ENCODE measurements at places on chromosomes 1 and 21.

- no peaks in the 10 kb centered on the region for H3K4me1 ChIP-seq
- H3K27me3 ChIP-seq: no peaks in the 10 kb centered on the region
- no peak overlapping the region for H3K4me3 ChIP-seq
- no peak overlapping the region for H3K27ac ChIP-seq
- no peaks in the 10 kb centered on the region for H3K36me3 ChIP-seq
These were observed 953.1 kb upstream of the ADGRL4 start for GRCh38 chr1:79959635-79960034.

DNA sequence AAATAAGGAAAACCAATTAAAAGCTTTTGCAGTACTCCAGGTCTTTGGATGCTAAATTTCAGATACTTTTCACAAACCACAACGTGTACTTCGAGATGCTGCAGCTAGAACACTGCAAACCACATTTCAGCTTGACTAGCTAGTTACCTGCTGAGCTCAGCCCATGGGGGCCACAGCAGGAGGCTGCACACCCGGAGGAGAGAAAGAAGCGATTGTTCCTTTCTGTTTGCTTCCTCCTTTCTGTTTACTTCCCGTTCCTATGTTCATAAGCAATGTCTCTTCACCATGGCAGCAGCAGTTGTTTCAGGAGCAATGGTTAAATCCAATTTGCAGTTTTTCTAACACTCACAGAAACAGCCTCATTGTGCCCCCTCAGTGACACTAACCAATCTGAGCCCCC, 225.6 kb upstream of the FGGY start:
- no peaks in the 10 kb centered on the region for H3K27me3 ChIP-seq
- no peaks in the 10 kb centered on the region for H3K36me3 ChIP-seq

- no peaks in the 10 kb centered on the region for H3K4me1 ChIP-seq
- no peaks in the 10 kb centered on the region for H3K36me3 ChIP-seq
- H3K27me3 ChIP-seq: no peaks in the 10 kb centered on the region
- no peak for DNase-seq
- no peak overlapping the region for H3K27ac ChIP-seq
These were observed 186.0 kb upstream of the OLFM3 start for GRCh38 chr1:102182603-102183260.

- H3K4me3 ChIP-seq: no peak overlapping the region
- H3K4me1 ChIP-seq: no peaks in the 10 kb centered on the region
- H3K27ac ChIP-seq: no peak overlapping the region
- peaks cover 26% of the 10 kb centered on the region for H3K27me3 ChIP-seq
These were observed 3.5 kb downstream of the CRNN start for GRCh38 chr1:152410599-152410998.

DNA sequence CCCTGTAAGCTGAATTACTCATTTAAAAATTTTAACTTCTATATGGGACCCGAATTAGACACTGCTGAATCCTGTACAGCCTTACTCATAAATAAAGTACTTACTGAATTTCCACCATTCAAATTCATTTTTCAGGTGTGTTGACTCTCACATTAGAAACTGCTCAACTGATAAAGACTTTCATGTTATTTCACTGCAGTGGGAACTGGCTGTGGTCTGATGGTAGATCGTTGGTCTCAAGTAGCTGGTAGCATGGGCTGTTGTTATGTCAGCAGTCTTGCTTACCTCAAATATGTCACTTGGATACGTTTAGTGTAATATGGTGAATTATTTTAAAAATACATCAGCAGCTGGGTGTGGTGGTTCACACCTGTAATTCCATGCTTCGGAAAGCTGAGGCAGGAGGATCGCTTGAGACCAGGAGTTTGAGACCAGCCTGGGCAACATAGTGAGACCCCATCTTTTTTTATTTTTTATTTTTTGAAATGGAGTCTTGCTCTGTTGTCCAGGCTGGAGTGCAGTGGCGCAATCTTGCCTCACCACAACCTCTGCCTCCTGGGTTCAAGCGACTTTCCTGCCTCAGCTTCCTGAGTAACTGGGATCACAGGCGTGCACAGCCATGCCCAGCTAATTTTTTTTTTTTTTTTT, 10.4 kb downstream of the DEGS1 start:
- H3K27ac ChIP-seq: peak overlapping the region; percentile 24
- no peaks in the 10 kb centered on the region for H3K27me3 ChIP-seq
- H3K4me1 ChIP-seq: peaks cover 34% of the 10 kb centered on the region
- H3K36me3 ChIP-seq: peaks cover 51% of the 10 kb centered on the region
- DNase-seq: no peak

DNA sequence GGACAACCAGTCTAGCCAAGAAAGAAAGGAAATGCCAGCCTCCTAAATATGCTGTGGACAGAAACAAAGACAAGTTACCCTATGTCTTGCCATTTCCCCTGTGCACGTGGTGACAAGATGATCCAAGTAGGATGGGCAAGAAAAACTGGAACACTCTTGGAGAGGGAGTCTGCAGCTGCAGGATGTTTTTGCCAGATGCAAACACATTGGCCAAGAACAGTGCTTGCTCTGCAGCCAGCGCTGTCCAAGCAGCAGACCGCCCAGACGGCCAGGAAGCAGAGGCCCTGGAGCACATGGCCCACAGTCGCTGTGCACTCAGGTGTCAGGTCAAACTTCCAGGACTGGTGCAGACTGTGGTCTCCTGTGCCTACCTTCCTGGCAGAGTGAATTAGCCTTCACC, 189.3 kb downstream of the SLC35F3 start:
- H3K27me3 ChIP-seq: peaks cover 8% of the 10 kb centered on the region
- no peak overlapping the region for H3K4me3 ChIP-seq
- H3K36me3 ChIP-seq: no peaks in the 10 kb centered on the region
- no peak overlapping the region for H3K27ac ChIP-seq
- no peak for DNase-seq

DNA sequence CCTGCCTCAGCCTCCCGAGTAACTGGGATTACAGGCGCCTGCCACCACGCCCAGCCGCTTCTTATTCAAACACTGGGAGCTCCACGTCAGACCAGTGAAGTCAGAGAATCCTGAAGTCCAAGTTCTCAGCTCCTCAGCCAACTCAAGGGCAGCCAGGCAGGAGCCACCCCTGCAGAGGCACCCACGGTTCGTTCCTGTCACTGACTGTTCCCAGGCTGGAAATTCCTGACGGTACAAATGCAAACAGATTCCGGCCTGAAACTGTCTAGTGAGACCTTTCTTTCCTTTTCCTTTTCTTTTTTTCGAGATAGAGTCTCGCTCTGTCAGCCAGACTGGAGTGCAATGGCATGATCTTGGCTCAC, 11.7 kb downstream of the SLC35E2B start:
- H3K4me3 ChIP-seq: no peak overlapping the region
- no peak for DNase-seq
- H3K27ac ChIP-seq: no peak overlapping the region
- peaks cover 26% of the 10 kb centered on the region for H3K36me3 ChIP-seq

- no peaks in the 10 kb centered on the region for H3K4me1 ChIP-seq
- no peak for DNase-seq
- no peaks in the 10 kb centered on the region for H3K27me3 ChIP-seq
- no peaks in the 10 kb centered on the region for H3K36me3 ChIP-seq
- H3K4me3 ChIP-seq: no peak overlapping the region
These were observed 246.7 kb downstream of the HMCN1 start for GRCh38 chr1:185980891-185981290.

DNA sequence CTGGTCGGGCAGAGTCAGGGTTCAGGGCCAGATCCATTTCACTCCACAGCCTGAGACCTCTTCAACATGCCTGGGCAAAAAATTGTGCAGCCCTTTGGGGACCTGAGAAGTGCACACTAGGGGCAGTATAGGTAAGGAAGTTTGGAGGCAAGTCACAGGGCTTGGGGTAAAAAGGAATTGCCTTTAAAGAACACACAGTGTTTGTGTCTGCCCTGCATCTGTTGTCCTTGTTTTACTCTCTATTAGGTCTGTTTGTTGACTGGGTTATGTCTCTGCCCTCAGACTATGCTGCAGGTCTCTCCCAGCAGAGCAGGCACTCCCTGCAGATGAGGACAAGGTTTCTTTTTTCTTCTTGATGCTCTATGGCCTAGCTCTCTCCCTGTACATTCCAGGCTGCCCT, 22.0 kb downstream of the LDLRAD2 start:
- H3K27me3 ChIP-seq: no peaks in the 10 kb centered on the region
- H3K27ac ChIP-seq: no peak overlapping the region
- peaks cover 26% of the 10 kb centered on the region for H3K36me3 ChIP-seq
- H3K4me1 ChIP-seq: no peaks in the 10 kb centered on the region
- no peak for DNase-seq

DNA sequence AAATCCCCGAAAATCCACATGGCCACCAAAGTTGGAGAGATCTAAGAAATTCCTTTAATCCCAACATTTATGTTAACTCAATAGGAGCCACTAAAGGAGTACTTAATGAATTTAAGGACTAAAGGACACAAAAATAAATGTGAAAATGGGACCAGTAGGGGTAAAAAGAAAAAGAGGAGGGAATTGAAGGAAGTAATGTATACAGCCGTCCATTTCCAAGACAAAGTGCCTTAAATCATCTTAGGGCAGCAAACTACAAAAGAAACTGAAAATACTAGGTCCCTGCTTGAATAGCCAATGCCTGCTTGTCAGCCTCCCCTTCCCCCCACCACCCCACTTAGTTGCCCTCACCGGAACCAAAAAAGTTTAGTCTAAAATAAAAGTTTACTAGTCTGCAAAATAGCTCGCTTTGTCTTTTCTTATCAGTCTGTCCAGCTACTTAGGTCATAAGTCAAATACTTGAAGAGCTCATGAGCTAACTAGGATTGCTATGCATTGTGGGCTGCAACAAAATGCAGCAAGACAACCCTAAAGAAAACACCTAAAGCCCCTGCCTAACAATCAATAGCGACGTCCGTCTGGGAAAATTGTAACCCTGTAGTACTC, 66.3 kb upstream of the TLR5 start:
- DNase-seq: no peak
- H3K36me3 ChIP-seq: no peaks in the 10 kb centered on the region
- H3K27ac ChIP-seq: no peak overlapping the region
- no peaks in the 10 kb centered on the region for H3K4me1 ChIP-seq

- no peak overlapping the region for H3K27ac ChIP-seq
- DNase-seq: no peak
- no peaks in the 10 kb centered on the region for H3K36me3 ChIP-seq
- no peaks in the 10 kb centered on the region for H3K27me3 ChIP-seq
- no peaks in the 10 kb centered on the region for H3K4me1 ChIP-seq
These were observed 1.6 kb upstream of the RAB7B start for GRCh38 chr1:206004826-206005225.

GRCh38 chr1:41396084-41396483, 34.9 kb downstream of the FOXO6 start:
- peaks cover 32% of the 10 kb centered on the region for H3K27me3 ChIP-seq
- no peak overlapping the region for H3K27ac ChIP-seq
- no peak for DNase-seq
- no peaks in the 10 kb centered on the region for H3K36me3 ChIP-seq

- H3K27me3 ChIP-seq: no peaks in the 10 kb centered on the region
- H3K36me3 ChIP-seq: no peaks in the 10 kb centered on the region
- H3K4me1 ChIP-seq: no peaks in the 10 kb centered on the region
- no peak for DNase-seq
- no peak overlapping the region for H3K4me3 ChIP-seq
- H3K27ac ChIP-seq: no peak overlapping the region
These were observed 129.8 kb downstream of the PLA2G4A start for GRCh38 chr1:186958520-186958919.

- H3K27me3 ChIP-seq: no peaks in the 10 kb centered on the region
- H3K27ac ChIP-seq: no peak overlapping the region
- DNase-seq: no peak
- no peaks in the 10 kb centered on the region for H3K36me3 ChIP-seq
- peaks cover 25% of the 10 kb centered on the region for H3K4me1 ChIP-seq
- H3K4me3 ChIP-seq: no peak overlapping the region
These were observed 457.8 kb downstream of the PTPRC start for GRCh38 chr1:199096591-199096990.

GRCh38 chr1:8395433-8395866, 77.5 kb downstream of the SLC45A1 start:
- peak overlapping the region; percentile 82 for H3K27ac ChIP-seq
- no peak for DNase-seq
- peak overlapping the region; percentile 79 for H3K4me3 ChIP-seq
- H3K36me3 ChIP-seq: peaks cover 36% of the 10 kb centered on the region
- peaks cover 85% of the 10 kb centered on the region for H3K4me1 ChIP-seq

GRCh38 chr21:31604591-31605190, 54.8 kb upstream of the SOD1 start:
- H3K4me3 ChIP-seq: no peak overlapping the region
- no peak overlapping the region for H3K27ac ChIP-seq
- H3K36me3 ChIP-seq: no peaks in the 10 kb centered on the region
- H3K4me1 ChIP-seq: peaks cover 2% of the 10 kb centered on the region
- peak; percentile 33 for DNase-seq

- no peak overlapping the region for H3K4me3 ChIP-seq
- no peak overlapping the region for H3K27ac ChIP-seq
- no peaks in the 10 kb centered on the region for H3K4me1 ChIP-seq
These were observed 748.8 kb upstream of the NCAM2 start for GRCh38 chr21:20249401-20249800.

DNA sequence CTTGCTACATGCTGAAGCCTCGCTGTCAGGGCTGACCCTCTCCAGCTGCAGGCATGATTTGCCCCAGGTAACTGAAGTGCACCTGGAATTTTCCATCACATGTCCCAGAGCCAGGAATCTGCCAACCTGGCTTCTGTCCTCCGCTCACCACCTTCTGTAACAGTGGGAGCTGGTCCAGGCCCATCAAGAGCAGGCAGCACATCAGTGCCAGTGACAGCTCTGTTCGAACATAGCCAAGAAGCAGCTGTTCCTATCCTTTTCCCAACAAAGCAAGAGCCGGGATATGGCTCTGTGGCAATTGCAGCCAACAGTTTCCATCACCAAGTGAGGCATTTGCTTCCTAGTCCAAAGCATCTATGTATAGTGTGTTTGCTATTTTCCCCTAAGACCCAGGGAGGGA, 42.2 kb upstream of the KANK4 start:
- H3K4me1 ChIP-seq: no peaks in the 10 kb centered on the region
- H3K4me3 ChIP-seq: no peak overlapping the region
- H3K36me3 ChIP-seq: no peaks in the 10 kb centered on the region
- H3K27ac ChIP-seq: no peak overlapping the region
- no peak for DNase-seq
- H3K27me3 ChIP-seq: peaks cover 1% of the 10 kb centered on the region

DNA sequence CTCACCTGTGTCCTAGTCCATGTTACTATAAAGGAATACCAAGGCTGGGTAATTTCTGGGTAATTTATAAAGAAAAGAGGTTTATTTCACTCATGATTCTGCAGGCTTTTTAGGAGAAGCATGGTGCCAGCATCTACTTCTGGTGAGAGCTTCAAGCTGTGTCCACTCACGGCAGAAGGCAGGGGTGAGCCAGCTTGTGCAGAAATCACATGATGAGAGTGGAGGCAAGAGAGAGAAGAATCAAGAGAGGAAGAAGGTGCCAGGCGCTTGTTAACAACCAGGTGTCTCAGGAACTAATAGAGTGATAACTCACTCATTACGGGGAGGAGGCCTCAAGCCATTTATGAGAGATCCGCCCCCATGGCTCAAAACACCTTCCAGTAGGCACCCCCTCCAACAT, 67.5 kb upstream of the CD34 start:
- no peak for DNase-seq
- no peaks in the 10 kb centered on the region for H3K36me3 ChIP-seq
- no peak overlapping the region for H3K27ac ChIP-seq
- peaks cover 19% of the 10 kb centered on the region for H3K27me3 ChIP-seq
- no peaks in the 10 kb centered on the region for H3K4me1 ChIP-seq

- peaks cover 2% of the 10 kb centered on the region for H3K27me3 ChIP-seq
- H3K36me3 ChIP-seq: no peaks in the 10 kb centered on the region
- no peaks in the 10 kb centered on the region for H3K4me1 ChIP-seq
- DNase-seq: no peak
- H3K27ac ChIP-seq: no peak overlapping the region
These were observed 9.7 kb upstream of the CGN start for GRCh38 chr1:151501474-151501873.
